GM10248 (cell line): ENCODE measurements at places on chromosomes 12 and 14.
A peak's percentile ranks its signal among the peaks of the same experiment; 100 is the strongest.

DNA sequence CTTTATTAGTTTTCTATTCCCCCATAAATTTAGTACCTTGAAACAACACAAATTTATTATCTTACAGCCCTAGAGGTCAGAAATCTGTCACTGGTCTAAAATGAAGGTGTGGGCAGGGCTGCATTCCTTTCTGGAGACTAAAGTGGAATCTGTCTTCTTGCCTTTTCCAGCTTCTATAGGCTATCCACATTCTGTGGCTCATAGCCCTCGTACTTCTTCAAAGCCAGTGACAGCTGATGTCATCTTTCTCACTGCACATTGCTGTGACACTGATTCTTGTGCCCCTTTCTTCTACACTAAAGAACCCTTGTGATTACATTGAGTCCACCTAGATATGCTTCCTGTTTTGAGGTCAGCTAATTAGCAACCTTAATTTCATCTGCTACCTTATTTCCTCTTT, 23.2 kb upstream of the DCN start:
- no peak for DNase-seq

- DNase-seq: no peak
Observed at GRCh38 chr12:12811343-12811742, 1.8 kb upstream of the DDX47 start.

DNA sequence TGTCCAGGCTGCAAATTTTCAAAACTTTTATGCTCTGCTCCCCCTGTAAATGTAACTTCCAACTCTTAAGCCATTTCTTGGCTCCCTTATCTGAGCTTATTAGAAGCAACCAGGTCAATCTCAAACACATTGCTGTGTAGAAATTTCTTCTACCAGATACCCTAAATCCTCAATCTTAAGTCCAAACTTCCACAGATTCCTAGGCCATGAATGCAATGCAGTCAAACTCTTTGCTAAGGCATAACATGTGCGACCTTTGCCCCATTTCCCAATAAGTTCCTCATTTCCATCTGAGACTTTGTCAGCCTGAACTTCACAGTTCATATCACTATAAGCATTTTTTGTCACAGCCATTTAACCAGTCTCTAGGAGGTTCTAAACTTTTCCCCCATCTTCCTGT, 64.5 kb downstream of the TMTC3 start:
- DNase-seq: no peak

DNA sequence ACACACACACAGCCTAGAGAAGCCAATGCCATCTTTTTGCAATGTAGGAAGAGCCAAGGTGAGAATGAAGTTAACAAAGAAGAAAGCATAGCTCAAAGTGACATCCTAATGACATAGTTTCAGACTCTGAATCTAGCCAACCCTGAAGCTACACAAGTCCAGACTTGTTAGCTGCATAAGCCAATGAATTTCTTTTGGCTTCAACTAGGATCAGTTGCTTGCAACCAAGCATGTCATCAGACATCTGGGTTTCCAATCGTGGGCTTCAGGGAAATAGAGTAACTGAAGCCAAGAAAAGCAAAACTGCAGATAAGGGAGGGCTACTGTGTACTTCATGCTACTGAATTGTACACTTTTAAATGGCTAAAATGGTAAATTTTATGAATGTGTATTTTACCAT, 4.4 kb upstream of the GPHN start:
- no peak for DNase-seq

DNA sequence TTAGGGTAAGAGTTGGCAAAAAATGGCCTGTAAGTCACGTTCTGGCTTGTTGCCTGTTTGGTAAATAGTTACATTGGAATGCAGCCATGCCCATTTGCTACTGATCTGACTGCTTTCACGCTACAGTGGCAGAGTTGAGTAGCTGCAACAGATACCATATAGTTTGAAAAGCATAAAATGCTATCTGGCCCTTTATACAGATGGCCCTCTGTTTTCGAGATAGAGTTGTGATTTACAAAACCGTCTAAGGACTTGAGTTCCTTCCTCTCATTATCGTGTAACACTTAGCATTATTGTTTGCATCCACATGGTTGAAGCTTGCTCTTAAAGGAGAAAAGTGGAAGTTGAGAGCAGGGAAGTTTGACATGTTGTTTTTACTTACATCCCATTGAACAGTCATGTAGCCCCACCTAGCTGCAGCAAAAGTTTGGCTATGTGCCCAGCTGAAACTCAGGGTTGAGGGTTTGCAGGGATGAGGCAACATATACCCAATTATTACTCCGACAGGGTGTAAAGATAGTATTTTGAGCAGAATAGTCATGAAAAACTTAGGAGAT, 11.3 kb upstream of the SCFD1 start:
- DNase-seq: peak; percentile 10

GRCh38 chr12:870378-870777, 79.1 kb downstream of the RAD52 start:
- no peak for DNase-seq
